ENCODE measurements at places on chromosomes 3 and 15.

DNA sequence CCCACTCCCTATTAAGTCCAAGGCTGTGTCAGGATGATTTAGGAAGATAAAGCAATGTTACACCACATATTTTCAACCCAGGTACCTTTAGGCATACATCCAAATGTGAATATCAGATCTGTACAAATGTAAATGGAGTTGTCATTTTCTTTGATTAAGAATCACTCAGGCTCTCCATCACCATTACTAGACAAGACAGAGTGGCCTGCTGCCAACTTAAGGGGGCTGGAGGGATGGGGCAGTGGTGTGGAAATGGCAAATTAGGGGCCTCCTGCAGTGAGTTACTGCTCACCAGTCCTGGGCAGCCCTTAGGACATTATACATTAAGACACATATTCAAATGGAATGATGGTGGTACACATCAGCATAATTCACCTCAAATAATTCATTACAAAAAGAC is 211.0 kb downstream of the TNIK start:
- DNase-seq = no peak

DNA sequence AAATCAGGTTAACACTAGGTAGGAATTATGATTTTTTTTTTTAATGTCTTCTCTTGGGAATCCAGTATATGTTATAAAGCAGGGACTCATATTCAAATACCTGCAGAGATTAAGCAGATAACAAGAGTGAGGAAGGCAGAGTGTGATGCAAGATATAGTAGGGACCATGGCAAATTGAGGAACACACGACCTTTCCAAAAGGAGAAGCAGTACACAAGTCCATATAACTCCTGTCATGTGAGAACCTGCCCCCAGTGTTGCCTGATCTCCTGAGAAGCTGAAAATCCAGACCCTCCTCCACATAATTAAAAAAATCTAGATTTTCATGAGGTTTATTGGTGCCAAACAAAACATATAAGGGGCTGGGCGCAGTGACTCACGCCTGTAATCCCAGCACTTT is 3.6 kb downstream of the RFC4 start:
- DNase-seq = no peak

GRCh38 chr3:179716226-179716625 is 63.4 kb downstream of the USP13 start:
- DNase-seq = no peak

GRCh38 chr3:39028546-39028945 is 23.2 kb downstream of the SCN11A start:
- DNase-seq = no peak

DNA sequence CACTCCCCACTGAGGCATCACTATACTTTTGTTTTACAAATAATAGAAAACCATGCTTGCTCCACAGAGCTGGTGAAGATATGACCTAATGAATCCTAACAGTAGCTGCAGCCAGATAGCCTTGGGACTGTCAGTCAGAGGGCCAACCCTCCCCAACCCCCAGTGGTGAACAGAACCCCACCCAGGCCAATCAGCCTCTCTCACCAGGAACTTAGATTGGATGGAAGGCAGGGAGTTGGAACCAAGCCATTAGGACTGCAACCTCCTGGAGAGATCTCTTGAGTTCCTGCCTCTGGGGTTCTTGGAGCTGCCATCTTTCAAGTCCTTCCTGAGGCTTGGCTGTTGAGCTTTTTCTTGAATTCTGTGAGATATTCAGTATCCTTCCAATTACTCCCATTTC is 3.0 kb upstream of the MRPS22 start:
- DNase-seq = no peak

- DNase-seq = no peak
These were observed 62.7 kb downstream of the SSUH2 start for GRCh38 chr3:8581806-8582445.

GRCh38 chr3:108100906-108101660 is 10.3 kb upstream of the CD47 start:
- DNase-seq = peak; percentile 37

DNA sequence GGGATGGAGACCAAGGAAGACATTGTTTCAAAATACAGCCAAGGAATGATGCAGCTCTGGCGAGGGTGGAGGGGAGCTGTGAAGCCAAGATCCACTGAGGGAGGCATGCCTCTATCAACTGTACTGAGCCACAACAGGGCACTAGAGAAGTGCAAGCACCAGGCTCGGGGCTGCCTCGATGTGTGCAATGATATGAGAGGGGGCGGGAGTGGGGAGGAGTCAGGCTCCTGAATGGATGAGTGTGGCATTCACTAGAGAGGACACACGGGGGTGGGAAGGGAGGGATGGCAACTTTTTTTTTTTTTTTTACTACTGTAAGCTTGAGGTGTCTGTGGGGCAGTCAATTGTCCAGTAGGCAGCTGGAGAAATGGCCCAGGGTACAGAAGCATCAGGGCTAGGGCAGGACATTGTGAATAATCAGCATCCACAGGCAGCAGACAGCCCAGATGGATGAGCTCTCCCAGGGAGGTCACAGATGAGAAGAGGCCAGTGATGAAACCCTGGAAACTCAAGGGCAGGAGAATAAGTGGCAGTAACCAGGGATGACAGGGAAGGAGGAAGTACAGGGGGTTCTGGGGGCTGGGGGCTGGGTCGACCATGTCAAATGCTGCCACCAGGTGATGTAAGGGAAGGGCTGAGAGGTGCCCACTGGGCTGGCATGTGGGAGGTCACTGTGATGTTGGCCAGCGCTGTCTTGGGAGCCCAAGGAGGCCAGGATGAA is 5.9 kb downstream of the STOML1 start:
- no peak for DNase-seq

DNA sequence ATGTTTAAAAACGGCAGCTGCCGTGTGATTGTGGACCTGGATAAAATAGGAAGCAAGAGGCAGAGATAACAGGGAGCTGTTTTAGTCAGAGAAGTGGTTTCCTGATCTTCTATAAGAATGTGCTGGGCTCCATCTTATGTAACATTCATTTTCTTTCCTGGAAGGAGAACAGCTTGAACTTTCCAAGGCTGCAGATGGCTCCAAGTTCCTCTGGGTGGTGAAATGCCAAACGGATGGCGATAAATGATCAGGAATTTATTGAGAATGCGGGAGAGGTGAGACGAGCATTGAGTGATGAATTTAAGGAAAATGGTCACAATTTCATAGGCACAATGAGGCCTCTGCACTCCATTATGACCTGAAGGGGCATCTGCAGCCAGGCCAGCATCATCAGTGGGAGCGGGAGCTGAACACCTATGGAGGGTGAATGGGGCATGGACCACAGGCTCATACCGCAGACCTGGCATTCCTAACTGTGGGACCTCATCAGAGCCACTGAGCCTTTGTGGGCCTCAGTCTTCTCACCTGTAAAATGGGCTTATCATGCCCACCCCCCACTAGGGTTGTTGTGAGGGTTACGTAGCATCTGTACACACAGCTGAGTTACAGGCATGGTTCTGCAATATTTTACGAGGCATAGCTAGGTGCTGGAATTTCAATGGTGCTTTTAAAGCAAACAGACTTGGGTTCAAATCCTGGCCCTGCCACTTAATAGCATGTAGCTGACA is 17.1 kb downstream of the MGLL start:
- no peak for DNase-seq

DNA sequence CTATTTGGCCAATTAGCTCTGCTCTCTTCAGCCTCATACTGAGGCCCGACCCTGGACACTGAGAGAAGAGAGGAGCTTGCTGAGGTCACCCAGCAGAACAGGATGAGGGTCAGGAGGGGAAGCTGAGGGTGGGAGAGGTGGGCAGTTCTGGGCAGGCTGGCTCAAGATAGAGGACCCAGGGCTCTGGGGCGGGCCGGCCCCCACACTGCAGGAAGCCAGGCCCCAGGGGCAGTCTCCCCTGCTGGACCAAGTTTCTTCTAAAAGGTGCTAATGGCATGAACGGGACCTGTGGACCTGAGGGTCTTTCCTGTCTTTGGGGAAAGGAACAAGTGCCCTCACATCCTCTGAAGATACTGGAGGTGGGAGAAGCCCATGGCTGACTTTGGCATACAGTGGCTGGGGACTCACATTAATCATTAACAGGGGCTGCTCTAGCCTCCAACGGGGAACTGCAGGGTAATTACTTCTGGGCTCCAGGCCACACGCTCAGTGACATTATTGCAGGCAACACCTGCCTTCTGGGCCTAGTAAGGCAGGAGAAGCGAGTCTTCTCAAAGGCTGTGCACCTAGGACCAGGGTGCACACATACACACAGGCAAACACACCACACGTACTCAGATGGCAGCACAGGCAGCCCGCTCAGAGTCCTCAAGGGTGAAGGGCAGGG is 10.6 kb downstream of the HCN4 start:
- DNase-seq = no peak

DNA sequence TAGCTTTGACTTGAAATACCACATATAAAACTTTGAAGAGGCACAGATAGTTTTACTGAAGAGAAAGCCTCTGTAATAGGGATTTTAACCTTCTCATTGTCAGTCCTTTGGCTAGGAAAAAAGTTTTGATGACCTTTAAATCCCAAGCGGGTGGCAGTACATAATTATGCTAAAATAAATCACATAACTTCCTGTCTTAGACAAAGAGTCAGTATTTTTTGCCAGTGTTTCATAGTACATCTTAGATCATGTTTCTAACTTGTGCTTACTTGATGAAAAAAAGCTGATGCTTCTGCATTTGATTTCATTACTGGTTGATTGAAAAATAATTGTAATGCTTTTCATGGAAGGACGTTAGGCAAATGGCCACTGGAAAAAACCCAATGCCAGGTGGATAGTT is 5.8 kb downstream of the ST3GAL6 start:
- DNase-seq = no peak

- no peak for DNase-seq
These were observed 1.2 kb upstream of the UBP1 start for GRCh38 chr3:33441225-33441976.

- DNase-seq = peak; percentile 7
These were observed 118.6 kb upstream of the PRR20G start for GRCh38 chr3:127406309-127407025.

All from stimulated activated CD4-positive, alpha-beta T cell treated with anti-CD3 and anti-CD28 coated beads, Interleukin-4, amount 100 ng/mL, for 24 hours (primary cell).